Hematopoietic multipotent progenitor cell treated with erythropoietin and hydrocortisone succinate and interleukin-3 and kit ligand, for 17 days (in vitro differentiated cells): ENCODE measurements at places on chromosomes 5 and 9.
A peak's percentile ranks its signal among the peaks of the same experiment; 100 is the strongest.

DNA sequence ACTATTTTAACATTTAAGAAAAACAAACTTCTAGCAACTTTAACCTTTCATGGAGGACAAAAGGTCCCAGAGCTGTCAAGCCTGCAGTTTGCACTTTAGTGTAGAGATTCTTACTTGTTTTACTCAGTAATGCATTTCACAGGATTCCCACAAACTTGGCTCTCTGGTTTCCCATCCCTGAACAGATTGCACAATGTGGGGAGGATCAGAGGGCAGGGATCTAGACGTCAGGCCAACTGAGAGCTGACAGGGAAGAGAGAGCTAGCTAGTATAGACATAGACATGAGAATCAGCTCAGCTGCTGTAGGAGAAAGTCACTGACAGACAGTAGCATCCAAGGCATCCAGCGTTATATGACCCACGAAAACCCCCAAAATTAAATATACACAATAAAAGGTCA, 20.9 kb upstream of the BNIP1 start:
- DNase-seq, result no peak

DNA sequence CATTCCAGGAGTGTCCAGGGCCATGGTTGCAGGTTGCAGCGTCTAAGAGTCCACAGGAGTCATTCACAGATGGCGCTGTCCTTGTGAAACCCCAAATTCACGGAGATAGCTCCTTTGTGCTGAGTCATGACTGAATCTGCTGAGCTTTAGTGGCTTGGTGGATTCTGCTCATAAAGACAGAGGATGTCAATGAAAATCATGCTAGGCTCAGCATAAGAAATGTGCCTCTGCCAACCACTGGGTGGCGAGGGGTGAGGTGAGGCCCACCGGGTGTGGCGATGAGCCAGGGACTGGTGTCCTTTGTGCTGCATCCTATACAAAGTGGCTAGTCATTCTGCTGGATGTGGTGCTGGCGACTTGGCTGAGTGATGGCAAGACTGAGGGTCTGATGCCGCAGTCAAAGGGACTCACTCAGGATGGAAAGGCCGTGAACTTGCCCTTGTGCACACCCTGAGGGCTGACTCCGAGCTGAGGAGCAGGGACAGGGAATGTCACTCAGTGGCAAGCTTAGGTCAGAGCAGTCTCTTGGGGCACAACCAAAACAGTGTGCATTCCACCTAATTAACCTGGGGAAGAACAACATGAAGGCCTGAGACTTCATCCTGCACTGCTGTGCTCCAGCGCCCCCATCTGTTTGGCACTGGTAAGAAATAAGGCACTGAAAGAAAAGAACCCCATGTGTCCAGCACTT, 71.5 kb downstream of the DAP start:
- peak; percentile 60 for DNase-seq

- no peak for DNase-seq
Measured at GRCh38 chr5:139272471-139273321, 20.8 kb upstream of the MATR3 start.

- no peak for DNase-seq
Measured at GRCh38 chr9:29806937-29807618, 2233.8 kb upstream of the C9orf72 start.

DNA sequence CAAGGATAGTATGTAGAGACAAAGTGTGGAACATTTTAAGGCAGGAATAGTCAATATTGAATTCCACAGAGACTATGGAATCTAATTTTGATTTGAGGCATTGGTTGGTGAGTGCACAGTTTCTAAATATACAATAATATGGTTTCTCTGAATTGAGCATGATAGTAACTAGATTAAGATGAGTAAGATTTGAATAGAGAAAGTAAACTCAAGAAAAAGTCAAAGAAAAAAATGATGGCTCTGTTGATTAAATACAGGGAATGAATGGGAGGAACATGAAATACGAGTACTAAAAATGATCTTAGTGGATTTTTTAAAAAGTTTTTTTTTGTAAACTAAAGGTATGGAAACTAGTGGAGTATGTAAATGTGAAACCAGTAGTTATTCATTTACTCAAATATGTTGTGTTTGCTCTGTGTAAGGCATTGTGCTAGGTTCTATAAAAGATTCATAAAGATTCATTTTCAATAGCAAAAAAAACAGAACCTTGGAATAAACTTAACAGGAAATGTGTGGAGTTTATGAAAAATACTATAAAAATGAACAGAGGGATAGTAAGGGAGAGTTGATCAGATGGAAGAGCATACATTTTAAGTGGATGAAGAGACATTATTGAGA, 101.2 kb downstream of the ZCCHC7 start:
- DNase-seq, result no peak

DNA sequence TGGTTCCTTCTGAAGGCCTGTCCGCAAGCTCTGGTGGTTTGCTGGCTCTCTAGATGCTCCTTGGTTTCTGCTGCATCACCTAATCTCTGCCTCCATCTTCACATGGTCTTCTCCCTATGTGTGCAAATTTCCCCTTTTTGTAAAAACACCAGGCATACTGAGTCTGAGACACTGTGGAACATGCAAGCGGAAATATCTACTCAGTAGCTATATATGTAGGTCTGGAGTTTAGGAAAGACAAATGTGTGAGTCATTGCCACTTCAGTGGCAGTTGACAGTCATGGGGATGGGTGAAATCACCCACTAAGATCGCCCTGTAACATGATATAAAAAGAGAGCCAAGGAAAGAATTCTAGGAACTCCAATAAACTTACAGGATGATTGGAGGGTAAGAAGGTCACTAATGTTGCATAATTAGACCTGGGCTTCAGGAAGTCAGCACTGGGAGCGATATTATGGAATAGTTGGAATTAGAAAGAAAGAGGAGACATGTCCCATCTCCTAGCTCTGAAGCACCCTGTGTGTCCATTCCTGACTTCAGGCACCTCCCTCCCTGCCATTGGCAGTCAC, 22.7 kb upstream of the UBLCP1 start:
- DNase-seq, result no peak

- DNase-seq, result no peak
Measured at GRCh38 chr9:109574061-109574882, 76.2 kb upstream of the PTPN3 start.

- no peak for DNase-seq
Measured at GRCh38 chr9:92438900-92439526, 14.7 kb upstream of the OMD start.

DNA sequence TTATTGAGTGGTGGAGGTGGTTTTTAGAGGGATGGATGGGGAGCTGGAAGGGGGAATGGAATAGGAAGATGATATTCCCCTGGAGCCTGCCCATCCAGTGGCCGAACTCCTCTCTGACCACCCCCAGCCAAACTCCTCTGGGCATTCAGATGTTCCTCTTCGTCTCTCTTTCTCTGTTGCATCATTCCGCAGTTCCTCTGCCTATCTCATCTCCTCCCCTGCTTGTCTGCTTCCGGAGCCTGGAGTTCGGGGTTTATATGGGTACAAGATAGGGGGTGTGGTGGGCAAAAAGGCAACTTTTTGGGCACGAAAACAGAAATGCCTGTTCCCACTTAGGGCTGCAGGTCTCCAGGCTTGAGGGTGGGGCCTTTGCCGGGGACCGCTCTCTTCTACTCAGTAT, 12.2 kb upstream of the CDK5RAP2 start:
- no peak for DNase-seq

DNA sequence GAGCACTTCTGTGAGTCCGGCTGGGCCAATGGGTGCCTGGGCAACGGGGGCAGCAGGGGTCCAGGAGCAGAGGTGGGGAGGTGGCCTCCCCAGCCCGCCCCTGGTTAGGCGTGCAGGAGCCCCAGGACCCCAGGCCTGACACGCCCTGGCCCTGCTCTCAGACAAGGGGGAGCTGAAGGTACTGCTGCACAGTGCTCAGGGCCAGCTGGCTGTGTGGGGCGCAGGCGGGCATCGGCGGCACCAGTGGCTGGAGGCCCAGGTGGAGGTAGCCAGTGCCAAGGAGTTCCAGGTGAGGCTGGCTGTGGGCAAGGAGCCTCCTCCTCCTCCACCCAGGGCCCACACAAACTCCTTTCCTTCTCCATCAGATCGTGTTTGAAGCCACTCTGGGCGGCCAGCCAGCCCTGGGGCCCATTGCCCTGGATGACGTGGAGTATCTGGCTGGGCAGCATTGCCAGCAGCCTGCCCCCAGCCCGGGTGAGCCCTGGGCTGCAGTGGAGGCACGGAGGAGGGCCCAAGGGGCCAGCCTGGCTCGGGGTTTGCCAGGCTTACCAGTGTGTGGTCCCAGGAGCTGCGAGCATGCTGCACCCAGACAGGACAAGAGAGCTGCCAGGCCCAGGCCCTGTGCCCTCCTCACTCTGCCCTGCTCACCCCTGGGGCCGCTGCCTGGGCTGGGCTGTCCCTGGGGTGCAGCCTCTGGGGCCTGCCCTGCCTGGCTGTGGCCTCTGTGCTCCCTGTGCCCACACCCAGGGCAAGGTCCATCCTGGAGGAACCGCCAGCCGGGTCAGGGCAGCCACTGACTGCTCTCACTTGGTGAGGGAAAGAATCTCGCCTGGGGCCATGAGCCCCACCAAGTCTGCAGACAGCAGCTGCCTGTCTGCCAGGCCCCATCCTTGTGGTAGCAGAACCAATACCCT, 7.0 kb downstream of the MAMDC4 start:
- no peak for DNase-seq

- DNase-seq, result no peak
Measured at GRCh38 chr9:6109986-6110385, 94.6 kb upstream of the RANBP6 start.

- no peak for DNase-seq
Measured at GRCh38 chr9:123725389-123725788, 204.5 kb downstream of the DENND1A start.

DNA sequence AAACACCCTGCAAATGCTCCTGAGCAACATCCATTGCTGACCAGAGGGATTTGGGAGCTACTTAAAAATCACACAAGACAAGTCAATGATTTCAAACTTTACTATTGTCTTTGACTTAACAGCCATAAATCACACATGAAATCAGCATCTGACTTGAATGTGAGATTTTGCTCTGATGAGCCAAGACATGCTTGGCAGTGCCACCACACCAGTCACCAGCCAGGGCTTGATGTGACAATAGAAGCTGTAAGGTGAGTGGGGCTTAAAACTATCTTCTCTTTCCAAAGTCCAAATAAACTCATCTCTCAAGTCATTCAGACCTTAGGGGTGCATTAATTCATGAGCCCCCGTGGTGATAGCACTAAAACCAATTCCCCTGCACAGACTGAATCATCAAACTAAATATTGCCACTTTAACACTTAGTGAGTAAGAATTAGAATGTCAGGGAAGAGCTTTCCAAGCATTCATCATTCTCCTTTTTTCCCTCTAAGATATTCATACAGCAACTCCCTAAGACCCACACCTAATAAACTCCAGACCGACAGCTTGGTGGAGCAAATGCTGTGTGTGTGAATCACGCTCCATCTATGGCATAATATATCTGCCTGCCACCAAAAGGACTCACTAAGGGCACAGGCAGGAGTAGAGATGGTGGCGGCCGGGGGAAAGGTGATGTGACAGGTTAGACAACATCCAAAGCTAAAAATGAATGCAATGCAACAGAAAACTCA, 119.4 kb downstream of the SPOCK1 start:
- DNase-seq, result no peak

GRCh38 chr5:41508186-41508585, 2.2 kb downstream of the PLCXD3 start:
- no peak for DNase-seq

- no peak for DNase-seq
Measured at GRCh38 chr5:171872666-171873065, 87.0 kb downstream of the SMIM23 start.

- no peak for DNase-seq
Measured at GRCh38 chr9:98913705-98914104, 30.0 kb upstream of the COL15A1 start.

DNA sequence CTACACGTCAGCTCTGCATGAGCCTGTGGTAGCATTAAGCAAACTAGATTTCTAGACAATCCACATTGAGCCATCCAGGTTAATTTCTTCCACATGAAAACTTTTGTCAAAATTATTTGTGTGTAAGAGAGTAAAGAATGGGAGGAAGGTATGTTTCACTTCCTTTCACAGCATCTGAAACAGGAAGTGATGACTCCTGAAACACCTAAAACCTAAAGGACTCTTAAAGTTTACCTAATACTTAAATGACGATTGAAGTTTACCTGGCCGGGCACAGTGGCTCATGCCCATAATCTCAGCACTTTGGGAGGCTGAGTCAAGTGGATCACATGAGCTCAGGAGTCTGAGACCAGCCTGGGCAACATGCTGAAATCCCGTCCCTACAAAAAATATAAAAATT, 223.8 kb downstream of the CEMIP2 start:
- DNase-seq, result no peak

GRCh38 chr9:109467936-109468335, 30.2 kb downstream of the PTPN3 start:
- no peak for DNase-seq
